ENCODE measurements at places on chromosomes 13 and 19.

DNA sequence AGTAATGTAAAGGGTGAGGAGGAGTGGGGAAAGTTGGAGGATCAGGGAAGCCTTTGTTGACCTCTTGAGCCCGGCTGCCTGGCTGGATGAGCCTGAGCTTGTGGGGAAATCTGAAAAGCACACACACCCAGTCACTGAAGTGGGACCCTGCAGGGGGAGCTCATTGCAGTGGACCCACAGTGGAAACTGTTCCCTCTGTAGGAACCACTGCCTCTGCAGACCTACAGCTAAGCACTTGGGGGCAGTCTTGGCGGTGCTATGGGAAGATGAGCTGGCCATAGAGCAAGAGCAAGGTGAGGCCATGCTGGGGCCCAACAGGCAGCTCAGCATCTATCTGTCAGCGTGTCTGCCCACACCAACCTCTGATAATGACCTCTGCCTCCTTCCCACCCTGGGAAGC is 294.8 kb downstream of the TSHZ3 start:
- DNase-seq = no peak

GRCh38 chr13:109100705-109101304 is 471.4 kb downstream of the MYO16 start:
- DNase-seq = no peak

DNA sequence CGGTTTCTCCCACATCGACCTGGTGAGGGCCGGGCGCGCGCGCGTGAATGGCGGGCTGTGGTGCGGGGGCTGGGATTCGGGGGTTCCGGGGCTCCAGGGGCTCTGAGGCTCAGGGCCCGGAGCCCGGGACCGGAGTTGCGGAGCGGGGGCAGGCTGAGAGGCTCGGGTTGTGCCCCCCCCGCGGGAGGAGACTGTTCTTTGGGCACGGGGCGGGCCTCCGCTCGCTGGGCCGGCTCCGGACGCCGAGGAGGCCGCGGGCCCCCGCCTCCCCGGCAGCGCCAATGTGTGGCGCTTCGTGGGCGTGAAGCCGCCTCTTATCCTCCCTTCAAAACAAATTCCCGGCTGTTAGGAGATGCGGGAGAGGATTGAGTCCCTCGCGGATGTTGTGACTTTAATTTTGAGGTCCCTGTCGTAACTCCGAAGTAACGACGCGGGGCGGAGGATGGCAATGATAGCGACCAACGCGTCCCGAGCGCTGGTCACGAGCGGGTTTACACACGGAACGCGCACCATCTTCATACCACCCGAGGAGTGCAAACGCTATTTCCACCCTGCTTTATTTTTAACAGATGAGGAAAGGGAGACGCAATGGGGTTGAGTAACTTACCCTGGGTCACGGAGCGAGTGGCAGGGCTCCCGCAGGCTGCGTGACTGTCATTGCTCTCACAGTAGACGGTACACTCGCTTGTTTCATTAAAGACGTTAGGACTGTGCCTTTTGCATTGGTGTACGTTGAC is 536 bp downstream of the UBA2 start:
- peak; percentile 11 for DNase-seq

DNA sequence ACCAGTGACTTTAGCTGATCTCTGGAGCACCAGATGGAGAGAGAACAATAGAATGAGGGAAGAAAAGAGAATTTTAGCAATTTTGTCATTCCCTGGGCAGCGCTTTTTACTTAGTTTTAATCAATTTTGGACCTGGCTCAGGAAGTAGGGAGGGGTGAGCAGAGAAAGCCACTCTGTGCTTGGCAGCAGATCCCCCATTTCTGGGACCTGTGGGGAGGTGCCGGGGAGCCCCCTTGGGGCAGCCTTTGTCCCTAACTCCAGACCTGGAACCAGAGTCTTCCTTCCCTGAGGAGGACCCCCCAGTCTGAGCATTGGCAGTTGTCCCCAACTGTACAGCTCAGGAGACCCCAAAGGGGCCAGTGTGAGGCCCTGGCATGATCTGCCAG is 10.5 kb downstream of the LYL1 start:
- no peak for DNase-seq

GRCh38 chr13:51303882-51304281 is 35.6 kb upstream of the SERPINE3 start:
- DNase-seq = no peak

DNA sequence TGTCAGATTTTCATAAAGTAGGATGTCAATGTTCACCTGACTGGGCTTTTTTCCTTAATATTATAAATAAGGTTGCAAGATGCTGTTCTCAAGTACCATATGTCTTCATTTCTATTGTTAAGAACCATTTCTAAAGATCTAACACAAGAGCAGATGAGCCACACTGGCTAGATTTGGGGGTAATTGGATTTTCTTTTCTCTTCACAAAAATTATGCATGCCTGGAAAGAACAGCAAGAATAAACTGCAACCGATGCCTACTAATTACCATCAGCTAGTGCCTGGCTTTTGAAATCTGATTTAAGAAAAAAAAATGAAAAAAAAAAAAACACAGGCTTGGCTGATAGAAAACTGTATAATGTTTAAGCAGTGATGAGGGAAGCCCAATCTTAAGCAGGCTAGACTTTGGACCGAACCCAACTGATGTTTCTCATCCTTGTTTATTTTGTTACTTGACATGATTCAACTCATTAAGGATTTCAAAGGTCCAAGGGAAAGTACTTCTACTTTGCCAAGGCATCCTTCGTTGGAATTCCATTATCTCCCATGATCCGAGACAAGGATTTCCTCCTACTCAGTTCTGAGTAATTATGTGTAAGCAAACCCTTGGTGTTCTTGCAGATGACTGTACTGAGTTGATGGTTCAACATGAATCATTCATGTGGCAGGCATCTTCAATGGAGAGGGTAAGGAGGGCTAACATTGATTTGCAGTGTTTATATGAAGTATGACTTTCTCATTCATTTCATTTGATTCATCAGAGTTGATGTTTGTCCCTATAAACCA is 300.5 kb downstream of the SPRY2 start:
- no peak for DNase-seq

- DNase-seq = no peak
Measured at GRCh38 chr13:97441368-97441767, 7.4 kb downstream of the RAP2A start.

GRCh38 chr13:59318320-59318930 is 845.3 kb downstream of the DIAPH3 start:
- DNase-seq = peak; percentile 54

DNA sequence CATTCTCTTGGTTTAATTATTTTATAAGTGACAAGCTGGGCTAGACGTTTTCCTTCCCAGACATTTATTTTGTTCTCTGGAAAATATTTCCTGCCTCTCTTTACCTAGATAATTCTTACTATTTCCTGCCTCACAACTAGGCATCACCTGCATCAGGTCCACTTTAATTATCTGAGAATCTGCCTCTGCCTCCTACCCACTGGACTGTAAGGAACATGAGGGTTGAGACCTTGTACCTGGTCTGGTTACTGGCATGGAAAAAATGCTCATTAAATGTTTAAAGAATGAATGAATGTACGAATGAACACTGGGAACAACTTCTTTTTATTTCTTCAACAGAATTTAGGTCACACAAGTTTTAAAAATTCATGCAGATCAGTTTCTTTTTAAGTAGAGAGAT is 13.4 kb upstream of the METTL21C start:
- no peak for DNase-seq

DNA sequence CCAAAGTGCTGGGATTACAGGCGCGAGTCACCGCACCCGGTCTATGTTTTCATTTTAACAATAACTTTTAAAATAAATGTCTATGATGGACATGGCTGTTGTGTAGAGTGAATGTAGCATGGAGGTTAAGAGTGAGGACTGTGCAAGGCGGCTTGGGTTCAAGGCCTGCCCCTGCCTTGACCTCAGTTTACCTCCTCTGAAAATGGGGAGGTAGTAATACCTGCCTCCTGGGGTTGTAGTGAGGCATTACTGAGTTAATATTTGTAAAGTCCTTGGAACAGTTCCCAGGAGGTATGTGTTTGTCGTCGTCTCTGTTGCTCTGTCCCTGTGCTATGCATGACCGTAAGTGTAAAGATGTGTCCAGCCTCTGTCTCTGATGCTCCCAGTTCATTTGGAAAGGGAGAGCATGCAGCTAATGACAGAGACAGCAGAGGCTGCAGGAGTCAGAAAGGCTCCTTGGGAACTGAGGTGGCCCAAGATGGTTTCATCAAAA is 9.4 kb downstream of the GARRE1 start:
- no peak for DNase-seq

DNA sequence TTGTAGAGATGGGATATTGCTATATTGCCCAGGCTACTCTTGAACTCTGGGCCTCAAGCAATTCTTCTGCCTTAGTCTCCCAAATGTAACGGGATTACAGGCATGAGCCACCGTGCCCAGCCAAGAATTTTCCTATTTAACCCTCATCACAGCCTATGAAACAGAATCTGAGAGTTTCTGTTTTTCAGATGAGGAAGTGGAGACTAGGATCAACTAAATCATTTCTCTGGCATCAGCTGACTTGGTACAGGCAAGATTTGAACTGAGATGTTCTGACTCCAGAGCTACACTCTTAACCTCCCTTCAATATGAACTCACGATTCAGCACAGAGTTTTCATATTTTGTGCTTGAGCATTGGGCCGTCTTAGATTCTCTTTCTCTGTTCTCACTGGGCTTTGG is 8.1 kb downstream of the ZNF460 start:
- no peak for DNase-seq

GRCh38 chr19:47260476-47260875 is 4.2 kb downstream of the CCDC9 start:
- no peak for DNase-seq

- DNase-seq = no peak
Measured at GRCh38 chr19:30682146-30682998, 310.2 kb downstream of the ZNF536 start.

- no peak for DNase-seq
Measured at GRCh38 chr13:113417836-113418721, 35.2 kb downstream of the ADPRHL1 start.

- DNase-seq = peak; percentile 6
Measured at GRCh38 chr13:59906413-59907049, 257.2 kb downstream of the DIAPH3 start.

DNA sequence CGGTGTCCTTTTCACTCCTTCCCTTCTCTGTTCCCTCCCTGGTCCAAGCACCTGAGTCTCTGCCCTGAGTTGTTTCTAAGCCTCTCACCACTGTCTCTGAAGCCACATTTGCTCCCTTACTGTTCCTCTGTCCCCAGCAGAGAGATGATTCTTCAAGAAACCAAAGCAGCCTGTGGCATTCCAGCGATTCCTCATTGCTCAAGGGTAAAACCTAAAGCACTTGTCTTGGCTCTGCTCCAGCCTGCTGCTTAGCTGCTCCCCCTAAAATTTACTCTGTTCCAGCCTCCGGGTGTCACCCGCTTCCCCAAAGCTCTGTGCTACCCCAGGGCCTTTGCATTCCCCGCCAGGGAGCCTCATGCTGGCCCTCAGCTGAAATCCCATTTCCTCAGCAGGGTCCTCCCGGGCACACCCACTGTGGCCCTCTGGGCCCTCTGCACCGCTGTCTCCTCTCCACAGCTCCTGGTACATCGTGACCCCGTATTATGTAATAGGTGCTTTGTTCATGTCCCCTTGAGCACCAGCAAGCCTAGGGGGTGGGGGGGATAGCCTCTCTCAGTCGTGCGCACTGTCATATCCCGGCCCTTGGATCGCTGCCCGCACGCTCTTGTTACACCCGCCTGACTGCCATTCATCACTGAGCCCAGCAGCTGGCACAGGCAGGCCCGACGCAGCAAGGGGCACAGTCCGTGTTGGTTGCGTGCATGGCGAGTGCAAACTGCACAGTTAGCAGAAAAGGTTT is 15.8 kb downstream of the TECR start:
- DNase-seq = peak; percentile 97

GRCh38 chr19:55678121-55678671 is 3.2 kb downstream of the EPN1 start:
- DNase-seq = peak; percentile 54

- no peak for DNase-seq
Measured at GRCh38 chr13:47120282-47120681, 223.4 kb upstream of the HTR2A start.

DNA sequence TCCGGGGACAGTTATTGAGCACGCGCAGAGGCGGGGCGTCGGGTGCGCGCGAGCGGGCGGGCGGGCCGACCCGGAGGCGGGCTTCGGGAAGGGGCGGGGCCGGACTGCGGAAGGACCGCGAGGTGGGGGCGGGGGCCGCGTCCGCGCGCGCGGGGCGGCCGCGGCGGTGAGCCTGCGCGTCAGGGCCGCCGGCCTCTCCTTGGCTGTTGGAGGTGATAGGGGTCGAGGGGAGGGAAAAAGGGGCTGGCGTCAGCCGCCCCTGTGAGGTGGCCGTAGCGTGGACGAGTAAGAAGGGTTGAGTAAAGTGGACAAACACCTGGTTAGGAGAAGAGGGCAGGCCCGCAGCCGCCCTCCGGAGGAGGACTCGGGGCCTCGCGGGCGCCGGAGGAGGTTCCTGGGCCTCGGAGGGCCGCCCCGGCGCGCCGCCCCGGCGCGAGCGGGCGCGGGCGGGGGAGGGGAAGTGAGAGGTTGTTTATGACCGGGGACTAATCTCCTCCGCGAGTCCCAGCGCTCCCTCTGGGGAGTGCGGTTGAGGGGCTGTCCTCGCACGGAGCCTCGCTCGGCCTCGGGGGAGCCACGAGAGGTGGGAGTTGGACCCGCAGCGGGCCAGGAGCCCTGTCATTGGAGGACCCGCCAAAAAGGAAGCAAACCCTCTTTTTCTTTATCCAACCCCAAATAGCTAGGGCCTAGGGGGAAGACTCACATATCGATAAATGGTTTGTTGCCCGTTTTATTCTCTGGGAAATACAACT is 547 bp upstream of the INTS6 start:
- peak; percentile 78 for DNase-seq

DNA sequence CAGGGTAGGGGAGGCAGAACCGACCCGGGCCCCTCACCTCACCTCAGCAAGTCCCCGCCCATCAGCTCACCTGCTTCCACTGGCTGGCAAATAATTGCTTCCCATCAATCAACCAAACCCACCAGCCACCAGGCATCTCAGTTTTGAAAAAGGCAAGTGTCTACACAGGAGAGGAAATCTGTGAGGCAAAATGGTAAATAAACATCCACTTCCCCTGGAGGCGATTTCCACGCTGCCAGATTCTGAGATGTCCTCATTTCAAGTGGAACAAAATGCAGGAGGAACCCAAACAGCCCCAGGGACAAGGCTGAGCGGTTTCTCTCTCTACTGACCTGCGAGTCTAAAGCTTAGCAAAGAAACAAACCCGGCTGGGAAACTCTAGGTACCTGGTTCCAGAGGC is 117.5 kb downstream of the CRYL1 start:
- no peak for DNase-seq

GRCh38 chr19:929203-929890 is 3.5 kb downstream of the ARID3A start:
- DNase-seq = no peak

DNA sequence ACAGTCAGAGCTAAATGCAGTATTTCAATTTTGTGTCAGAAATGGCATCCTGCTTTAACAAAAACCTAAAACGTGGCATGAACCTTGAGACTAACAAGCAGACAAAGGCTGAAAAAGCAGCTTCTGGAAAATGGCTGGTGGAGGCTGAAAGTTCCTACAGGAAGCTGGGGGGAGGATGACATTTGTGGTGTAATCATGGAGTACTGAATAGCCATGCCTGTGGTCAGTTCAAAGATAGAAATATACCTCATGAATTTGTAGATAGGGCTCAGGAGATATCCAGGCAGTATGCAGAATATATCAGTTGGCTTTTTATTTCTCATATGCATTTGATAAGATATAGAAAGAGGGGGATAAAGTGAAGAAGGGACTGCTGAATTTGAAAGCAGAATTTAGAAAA is 181.7 kb downstream of the UQCRFS1 start:
- DNase-seq = no peak
